ENCODE measurements at places on chromosomes 7 and 10.

- DNase-seq, result no peak
These were observed 154.8 kb downstream of the ADAM12 start for GRCh38 chr10:126233182-126234148.

GRCh38 chr10:27448921-27449320 lies 55.2 kb upstream of the RAB18 start:
- no peak for DNase-seq

- no peak for DNase-seq
These were observed 100.7 kb downstream of the CDK6 start for GRCh38 chr7:92735707-92736106.

GRCh38 chr7:52712938-52713337 lies 322.5 kb upstream of the POM121L12 start:
- DNase-seq, result no peak

- no peak for DNase-seq
These were observed 373 bp downstream of the PAXIP1 start for GRCh38 chr7:155002411-155003091.

- no peak for DNase-seq
These were observed 346.9 kb upstream of the PRKCQ start for GRCh38 chr10:6926971-6927370.

- no peak for DNase-seq
These were observed 6.3 kb downstream of the FGF8 start for GRCh38 chr10:101769541-101770180.

- no peak for DNase-seq
These were observed 623 bp downstream of the HOXA4 start for GRCh38 chr7:27129729-27130539.

- no peak for DNase-seq
These were observed 56.8 kb downstream of the CHCHD3 start for GRCh38 chr7:133025056-133025455.

- no peak for DNase-seq
These were observed 2.0 kb upstream of the NRAP start for GRCh38 chr10:113665806-113666354.

DNA sequence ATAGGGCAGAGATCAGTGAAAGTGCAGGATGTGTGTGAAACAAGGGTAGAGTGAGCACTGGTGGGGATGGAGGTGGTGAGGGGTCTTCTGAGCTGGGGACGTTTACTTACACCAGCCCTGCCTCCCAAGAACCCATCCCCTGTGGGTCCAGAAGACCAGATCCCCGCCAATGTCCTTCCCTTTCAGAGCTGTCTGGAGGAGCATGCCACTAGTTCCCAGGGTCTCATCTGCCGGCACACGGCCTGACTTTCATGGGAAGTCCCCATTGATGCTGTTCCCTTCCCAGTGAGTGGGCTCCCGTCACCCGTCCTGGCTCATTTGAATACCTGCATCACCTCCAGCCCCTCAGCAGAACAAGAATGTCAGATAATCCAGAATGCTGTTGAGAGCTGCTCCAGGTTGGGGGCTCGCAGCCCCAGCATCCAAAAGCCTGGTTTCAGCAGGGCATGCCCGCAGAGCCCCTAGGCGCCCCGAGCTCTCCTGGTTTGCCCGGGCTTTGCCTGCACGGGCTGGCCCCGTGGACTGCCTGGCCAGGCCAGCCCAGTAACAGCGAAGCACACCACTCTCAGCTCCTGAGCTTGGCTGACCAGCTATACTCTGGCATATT lies 246.7 kb downstream of the MGMT start:
- DNase-seq, result no peak

- no peak for DNase-seq
These were observed 73.3 kb downstream of the NRCAM start for GRCh38 chr7:108382932-108383331.

DNA sequence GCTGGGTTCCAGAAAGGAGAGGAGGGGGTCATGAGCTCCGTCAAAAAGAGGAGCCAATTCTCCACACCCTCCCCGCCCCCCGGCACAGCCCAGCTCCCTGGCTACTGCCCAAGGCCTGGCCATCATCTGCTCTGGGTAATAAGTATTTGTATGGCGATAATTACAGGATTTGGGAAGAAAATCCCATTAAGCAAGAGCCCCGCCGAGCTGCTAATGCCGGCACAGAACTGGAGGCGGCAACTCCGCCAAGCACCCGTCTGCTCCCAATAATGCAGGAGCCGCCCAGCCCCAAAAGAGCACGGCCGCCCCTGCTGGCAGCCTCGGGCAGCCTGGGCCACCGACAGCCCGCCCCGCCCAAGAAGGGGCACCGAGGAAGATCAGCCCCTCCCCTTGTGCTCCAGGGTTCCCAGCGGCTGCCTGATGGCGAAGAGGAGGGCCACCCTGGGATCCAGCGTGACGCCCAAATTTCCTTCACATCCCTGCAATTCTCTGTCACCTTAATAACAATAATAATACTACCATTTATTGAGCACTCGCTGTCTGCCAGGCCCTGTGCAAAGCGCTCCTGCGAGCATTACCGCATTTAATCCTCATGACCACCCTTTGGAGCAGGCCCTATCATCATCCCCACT lies 5.9 kb downstream of the SLIT1 start:
- no peak for DNase-seq

DNA sequence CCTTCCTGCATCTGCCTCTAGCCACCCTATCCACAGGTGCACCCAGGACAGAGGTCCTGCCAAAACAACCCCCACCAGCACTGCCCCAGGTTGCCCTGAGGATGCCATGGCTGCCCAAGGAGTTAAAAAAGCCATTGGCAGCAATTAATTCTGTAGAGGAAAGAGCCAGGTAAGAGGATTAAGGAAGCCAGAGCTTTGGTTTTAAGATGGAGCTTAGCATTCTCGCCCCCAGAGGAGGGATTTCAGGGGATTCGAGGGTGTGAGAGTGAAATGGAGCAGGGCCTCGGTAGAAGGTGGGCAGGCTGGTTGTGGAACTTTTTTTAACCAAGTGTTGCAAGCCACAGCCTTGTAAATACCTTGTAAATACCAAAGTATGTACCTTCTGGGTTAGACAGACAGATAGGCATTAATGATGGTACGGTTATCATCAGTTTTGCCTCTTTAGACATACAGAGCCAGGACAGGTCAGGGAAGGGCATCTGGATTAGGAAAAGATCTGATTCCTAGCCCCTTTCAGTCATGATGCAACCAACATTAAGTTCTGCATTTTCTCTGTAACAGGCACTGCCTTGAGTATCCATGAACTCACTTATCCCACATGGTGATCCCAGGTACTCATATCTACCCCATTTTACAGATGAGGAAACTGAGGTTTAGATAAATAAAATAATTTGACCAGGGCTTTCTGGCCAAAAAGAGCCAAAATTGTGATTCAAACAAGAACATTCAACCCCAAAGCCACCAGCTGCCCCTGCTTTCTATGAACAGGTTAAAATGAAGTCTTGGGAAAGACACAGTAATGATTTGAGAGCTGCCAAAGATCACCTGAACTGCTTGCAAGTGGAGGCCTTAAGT lies 120.7 kb upstream of the PPIF start:
- DNase-seq, result no peak

GRCh38 chr7:144404946-144405345 lies 1.5 kb upstream of the NOBOX start:
- no peak for DNase-seq

DNA sequence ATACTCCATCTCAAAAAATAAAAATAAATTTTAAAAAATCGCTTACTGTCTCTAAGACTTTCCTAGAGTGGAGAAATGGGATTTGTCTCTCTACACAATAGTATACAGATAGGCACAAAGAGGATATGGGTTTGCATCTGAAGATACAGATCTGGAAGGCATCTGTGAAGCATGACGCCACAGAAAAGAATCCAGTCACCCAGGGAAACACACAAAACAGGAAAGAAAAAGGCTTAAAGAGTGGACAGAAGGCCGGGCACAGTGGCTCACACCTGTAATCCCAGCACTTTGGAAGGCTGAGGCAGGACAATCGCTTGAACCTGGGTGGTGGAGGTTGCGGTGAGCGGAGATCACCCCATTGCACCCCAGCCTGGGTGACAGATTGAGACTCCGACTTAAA lies 61.3 kb downstream of the SKIDA1 start:
- DNase-seq, result no peak

DNA sequence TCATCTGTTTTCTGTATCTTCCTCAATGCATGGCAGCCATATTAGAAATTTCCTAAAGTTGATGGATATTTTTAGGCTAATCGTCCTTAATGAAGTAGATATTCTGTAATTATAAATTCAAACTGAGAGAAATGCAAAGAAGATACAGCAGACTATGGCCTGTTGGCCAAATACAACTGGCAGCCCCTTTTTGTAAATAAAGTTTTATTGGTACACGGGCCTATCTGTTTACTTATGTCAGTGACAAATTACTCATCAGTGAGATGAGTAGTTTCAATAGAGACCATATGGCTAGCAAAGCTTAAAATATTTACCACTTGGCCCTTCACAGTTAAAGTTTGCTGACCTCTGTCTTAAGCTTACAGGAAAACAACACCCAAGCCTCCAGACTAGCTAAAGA lies 112.3 kb downstream of the HTR7 start:
- DNase-seq, result no peak

DNA sequence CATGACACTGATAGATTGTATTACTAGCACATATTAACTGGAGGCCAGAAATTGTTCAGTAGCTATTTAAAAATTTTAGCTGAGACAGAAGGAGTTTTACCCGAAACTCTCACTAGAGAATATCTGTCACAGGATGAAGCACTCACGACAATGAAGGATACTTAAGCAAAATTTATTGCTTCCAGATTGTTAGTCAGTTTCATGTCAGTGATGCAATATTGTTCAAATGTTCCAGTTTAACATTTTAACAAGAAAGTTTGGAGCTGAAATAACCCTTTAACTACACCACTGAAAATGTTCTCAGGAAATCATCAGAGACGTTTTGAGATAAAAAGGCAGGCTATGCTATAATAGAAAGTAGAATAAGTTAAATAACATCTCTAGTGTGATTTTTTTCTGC lies 15.0 kb upstream of the CADPS2 start:
- DNase-seq, result no peak

- no peak for DNase-seq
These were observed 16.2 kb downstream of the SVIL start for GRCh38 chr10:29618341-29619171.

- no peak for DNase-seq
These were observed 75.5 kb upstream of the KAT6B start for GRCh38 chr10:74750848-74751274.

- DNase-seq, result no peak
These were observed 77.3 kb downstream of the CDC14C start for GRCh38 chr7:49001610-49002033.

GRCh38 chr7:51023547-51023946 lies 240.9 kb upstream of the GRB10 start:
- DNase-seq, result no peak

DNA sequence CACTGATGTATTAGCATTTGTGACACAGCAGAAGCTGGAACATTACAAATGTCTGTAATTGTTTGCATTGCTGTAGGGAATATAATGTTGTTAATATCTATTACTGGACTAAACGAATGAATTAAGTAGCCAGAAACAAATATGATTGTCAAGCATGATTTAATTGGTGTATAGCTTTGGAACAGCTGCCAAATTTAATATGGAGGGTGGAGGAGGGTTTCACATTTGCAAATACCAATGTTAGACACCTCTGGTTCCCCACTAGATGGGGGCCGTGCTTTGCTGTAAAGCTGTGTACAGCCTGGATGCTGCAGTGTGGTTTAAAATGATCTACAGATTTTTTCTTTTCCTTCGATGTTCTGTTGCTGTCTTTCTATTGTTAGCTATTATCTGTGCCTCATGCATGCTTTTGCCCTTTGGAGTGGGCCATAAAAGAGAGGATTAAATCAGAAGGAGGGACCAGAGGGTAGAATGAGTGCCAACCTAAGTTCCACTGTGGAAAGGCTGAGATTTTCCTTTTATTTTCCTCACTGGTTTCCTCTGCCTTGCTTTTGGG lies 23.1 kb downstream of the DNAJB9 start:
- no peak for DNase-seq

DNA sequence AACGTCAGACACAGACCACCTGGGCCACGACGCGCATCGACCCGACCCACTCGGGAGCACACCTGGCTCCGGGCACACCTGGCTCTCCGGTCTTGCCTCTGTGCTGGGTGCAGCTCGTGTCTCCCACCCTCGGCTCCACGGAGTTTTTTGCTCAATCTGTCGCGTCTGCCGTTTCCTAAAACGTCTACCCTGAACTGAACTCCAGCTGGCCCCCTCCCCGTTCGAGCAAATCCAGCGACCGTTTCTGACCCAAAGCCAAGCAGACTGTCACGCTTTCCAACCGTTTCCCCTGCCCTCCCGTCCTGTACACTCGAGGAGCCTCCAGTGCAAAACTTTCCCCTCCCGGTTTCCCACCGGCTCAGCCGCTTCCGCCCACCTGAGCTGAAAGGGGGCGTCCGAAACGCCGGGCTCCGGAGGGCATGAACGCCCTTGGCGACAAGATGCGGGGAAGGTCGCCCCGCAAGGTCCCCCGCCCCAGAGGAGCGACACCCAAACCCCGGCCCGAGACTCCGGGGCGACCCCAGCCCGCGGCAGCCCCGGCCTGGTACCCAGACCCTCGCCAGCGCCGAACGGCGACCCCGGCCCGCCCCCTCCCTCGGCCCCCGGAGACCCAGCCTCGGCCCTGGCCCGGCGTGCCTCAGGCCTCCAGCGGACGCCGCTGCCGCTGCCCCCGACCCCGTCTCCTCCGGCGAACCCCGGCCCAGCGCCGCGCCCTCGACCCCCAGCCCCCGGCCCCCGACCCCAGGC lies 557 bp downstream of the CYTH3 start:
- no peak for DNase-seq

GRCh38 chr10:61451357-61451756 lies 1.8 kb downstream of the TMEM26 start:
- no peak for DNase-seq

DNA sequence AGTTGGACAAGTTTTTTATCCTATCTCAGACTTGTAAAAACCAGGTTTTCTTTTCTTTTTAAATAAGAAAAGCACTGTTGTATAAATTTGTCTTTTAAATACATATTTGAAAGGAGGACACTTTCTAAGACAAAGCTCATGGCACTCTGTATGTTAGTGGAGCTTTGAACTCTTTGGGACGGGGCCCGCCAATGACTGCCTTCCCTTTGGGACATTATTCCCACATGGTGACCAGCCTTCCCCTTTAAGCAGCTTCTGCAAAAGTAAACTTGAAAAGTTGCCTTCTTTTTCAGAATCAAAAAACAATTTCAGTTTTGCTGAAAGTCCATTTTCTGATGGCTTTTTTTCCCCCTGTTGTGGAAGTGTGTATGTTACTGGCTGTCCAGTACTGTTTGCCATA lies 1.8 kb downstream of the CUX1 start:
- DNase-seq, result no peak

- peak; percentile 41 for DNase-seq
These were observed 35.7 kb downstream of the P4HA1 start for GRCh38 chr10:73060738-73061635.

Data from SW 1271 (cell line).